ENCODE measurements at places on chromosomes 6 and 20. TPM values are rescaled to one million over a fixed set of nuclear protein-coding genes. Genes with fewer than 3 reads are reported as not detected.

Gene SLC22A2
- not detected for total RNA-seq

Gene MCHR2
- total RNA-seq: not detected

DNA sequence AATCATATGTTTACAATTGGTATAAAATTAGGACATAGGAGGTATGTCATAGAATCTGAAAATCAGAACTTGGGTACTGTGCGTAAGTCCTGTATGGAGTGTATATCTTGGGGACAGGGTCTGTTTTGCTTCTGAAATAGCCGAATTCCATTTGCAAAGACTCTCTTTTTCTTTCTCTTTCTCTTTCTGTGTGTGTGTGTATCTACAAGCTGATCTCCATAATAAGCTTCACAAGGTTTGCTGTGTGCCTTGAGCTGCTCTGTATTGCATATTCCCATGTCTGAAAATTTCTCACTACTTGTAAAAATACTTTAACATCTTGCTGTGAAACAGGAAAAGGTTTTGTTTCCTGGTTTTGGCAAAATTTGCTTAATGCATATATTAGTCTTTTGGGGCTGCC, 29.5 kb downstream of the STX11 start:
- no peak for DNase-seq

Gene APOBEC2
- total RNA-seq: not detected

DNA sequence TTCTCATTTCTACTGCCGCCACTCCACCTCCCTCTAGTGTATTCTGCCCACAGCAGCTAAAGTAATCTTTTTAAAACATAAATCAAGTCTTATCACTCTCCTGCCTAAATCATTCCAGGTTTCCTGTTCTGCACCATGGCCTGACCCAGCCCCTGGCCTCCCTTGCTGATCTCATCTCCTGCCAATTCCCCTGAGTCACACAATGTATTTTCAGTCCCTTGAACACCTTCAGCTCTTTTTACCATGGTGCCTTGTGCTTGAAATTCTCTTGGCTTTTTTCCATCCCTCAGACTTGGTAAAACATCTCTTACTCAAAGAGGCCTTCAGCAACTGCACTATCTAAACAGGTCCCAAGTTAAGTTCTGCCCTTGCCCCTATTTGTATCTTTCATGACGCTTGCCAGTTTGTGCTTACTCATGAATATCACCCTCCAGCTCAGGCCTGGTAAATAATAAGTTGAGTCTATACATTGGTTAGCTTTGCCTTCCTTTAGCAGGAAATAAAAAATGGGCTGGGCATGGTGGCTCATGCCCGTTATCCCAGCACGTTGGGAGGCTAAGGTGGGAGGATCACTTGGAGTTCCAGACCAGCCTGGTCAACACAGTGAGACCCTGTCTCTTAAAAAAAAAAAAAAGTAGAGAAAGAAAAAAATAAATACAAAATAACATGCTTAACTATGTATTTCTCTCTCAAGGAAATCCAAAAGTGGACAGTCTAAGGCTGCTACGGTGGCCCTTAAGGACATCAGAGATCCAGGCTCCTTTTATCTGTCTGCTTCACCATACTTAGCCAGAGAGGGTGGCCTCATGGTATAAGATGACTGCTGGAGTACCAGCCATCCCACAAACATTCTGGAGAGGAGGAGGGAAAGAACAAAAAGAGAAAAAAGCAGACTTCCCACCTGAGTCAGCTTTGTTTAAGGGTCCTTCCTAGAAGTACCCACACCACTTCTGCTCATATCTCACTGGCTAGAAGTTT, 62.2 kb downstream of the ARFGEF2 start:
- DNase-seq: peak; percentile 97

- DNase-seq: no peak
These were observed 60.6 kb upstream of the PLEKHG1 start for GRCh38 chr6:150539111-150539510.

DNA sequence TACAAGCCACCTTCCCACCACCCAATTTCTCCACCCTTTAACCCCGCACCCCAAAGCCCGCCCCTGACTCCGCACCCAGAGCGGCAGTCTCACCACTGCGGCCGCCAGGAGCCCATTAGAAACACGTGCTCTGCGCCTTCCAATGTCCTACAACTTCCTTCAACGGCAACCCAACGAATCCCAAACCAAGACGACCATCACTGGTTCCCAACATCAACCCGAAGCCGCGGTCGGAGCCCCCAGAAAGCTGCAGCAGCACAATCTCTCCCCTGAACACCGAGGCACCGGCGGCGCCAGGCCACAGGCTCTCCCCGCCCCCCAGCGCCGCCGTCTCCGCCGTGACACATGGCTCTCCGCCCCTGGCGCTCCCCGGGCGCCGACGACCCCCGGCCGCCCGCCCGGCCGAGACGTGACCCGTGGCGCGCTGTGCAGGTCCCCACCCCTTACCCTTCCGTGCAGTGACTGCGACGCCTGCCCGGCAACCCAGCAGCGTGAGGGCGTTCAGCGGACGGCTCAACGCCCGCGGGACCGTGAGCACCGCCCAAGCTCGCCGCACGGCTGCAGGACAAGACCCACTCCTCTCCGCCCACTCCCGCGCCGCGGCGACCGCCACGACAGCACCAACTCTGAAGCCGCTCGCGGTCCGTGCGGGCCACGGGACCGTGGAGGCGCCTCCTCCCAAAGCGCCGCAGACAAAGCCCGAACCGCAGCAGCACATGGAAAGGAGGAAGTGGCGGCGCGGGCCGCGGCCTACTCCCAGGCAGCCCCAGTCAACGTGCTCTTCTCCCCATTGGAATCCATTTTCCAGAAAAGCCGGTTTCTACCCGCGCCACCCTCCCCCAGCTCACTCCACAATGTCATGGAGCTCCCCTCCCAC, 551 bp downstream of the SYNCRIP start:
- no peak for DNase-seq

Gene PRL
- not detected for total RNA-seq

Gene MRPL14
- 70.8 TPM for total RNA-seq

- DNase-seq: no peak
These were observed 48.4 kb upstream of the FAM184A start for GRCh38 chr6:119126826-119127225.

DNA sequence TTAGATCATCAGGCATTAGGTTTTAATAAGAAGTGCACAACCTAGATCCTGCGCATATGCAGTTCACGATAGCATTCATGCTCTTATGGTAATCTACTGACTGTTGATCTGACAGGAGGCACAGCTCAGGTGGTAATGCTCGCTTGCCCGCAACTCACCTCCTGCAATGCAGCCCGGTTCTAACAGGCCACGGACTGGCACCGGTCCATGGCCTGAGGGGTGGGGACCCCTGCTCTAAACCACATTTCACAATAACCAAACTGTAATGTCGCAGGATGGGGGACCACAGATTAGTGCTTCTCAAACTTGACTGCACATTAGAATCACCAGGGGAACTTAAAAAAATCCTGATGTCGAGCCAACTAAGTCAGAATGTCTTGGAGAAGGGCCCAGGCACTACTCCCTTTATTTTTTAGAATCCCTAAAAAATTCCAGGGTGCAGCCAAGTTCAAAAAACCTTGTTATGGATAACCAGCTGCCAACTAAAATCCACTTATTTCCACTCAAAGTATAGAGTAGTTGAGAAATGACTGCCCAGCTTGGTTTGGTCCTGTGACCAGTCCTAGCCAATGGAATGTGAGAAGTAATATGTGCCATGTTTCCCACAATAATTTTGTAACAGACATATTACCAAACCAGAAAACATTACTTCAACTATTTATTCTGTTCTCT, 3.1 kb downstream of the SHPRH start:
- no peak for DNase-seq

Gene RBPJL
- total RNA-seq: not detected
